ENCODE measurements at places on chromosomes 11 and 22. TPM values are rescaled to one million over a fixed set of nuclear protein-coding genes. Genes with fewer than 3 reads are reported as not detected.

APOBEC3F gene
- 12.4 TPM for total RNA-seq

GP1BB gene
- total RNA-seq: not detected

CBL gene
- 25.7 TPM for total RNA-seq

OR52E8 gene
- not detected for total RNA-seq

VPREB1 gene
- total RNA-seq: not detected

PIH1D2 gene
- total RNA-seq: 0.35 TPM

DNA sequence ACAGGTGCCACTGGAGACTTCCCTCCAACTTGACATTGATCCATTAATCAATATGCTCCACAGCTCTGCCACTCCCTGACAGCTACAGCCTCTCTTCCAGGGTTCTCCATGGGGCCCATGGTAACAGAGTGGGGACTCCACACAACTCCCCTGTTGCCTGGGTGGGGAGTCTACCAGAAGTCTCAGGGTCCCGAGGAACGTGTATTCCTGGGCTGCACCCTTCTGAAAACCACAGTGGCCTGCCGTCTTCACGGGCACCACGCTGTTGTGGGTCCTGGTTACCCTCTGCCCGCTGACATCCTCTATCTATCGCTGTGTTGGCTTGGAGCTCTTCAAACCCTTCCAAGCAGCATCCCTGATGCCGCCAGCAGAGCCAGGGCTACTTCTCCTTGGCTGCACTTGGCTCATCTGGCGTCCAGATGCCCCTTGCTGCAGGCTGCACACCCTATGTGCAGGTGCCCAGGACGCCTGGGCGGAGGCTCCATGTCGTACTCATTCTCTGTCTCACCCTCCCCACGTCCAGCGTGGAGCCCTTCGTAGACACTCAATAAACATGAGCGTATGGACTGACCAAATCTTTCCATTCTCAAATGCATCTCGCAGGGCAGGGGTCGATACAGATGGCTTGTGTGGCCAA is 1341.8 kb downstream of the TBC1D22A start:
- H3K4me3 ChIP-seq: no peak overlapping the region
- peaks cover 6% of the 10 kb centered on the region for H3K4me1 ChIP-seq
- H3K36me3 ChIP-seq: no peaks in the 10 kb centered on the region

- no peak for DNase-seq
- no peaks in the 10 kb centered on the region for H3K27me3 ChIP-seq
Measured at GRCh38 chr22:35403356-35403755, 3.4 kb downstream of the MCM5 start.

DNA sequence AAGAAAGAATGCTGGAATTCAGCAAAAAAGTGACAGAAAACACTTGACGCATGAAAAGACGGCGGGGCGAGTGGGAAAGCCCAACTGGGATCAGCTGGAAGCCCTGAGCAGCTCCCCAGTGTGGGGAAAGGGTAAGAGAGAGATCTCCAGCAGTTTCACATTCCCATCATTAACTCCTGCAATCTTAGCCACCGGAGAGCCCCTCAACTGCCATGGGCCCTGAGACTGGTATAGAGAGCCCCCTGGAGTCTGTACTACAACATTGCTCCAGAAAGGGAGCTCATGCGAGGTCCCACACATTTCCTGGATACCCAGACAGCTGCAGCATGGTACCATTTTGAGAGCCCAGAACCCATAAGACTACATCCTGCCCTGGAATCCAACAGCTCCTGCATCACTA is 31.1 kb downstream of the MRGPRX4 start:
- no peaks in the 10 kb centered on the region for H3K36me3 ChIP-seq
- H3K27me3 ChIP-seq: peaks cover 38% of the 10 kb centered on the region
- no peaks in the 10 kb centered on the region for H3K4me1 ChIP-seq
- no peak for DNase-seq
- H3K27ac ChIP-seq: no peak overlapping the region

DNA sequence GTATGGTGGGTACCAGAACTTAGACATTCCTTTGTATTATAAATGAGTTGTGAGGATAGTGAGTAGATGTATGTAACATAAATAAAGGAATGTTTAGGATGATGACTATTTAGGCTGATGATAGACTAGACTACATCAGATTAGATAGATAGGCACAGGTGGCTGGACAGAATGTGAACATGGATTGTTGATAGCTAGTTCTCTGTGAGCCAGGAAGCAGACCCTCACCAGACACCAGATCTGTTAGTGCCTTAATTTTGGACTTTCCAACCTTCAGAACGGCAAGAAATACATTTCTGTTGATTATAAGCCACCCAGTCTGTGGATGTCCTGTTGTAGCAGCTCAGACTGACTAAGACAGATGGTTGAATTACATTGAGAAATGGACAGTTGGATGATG is 99.4 kb downstream of the SWAP70 start:
- DNase-seq: no peak
- H3K36me3 ChIP-seq: peaks cover 8% of the 10 kb centered on the region
- no peaks in the 10 kb centered on the region for H3K27me3 ChIP-seq
- peaks cover 28% of the 10 kb centered on the region for H3K4me1 ChIP-seq
- no peak overlapping the region for H3K4me3 ChIP-seq
- no peak overlapping the region for H3K27ac ChIP-seq

DNA sequence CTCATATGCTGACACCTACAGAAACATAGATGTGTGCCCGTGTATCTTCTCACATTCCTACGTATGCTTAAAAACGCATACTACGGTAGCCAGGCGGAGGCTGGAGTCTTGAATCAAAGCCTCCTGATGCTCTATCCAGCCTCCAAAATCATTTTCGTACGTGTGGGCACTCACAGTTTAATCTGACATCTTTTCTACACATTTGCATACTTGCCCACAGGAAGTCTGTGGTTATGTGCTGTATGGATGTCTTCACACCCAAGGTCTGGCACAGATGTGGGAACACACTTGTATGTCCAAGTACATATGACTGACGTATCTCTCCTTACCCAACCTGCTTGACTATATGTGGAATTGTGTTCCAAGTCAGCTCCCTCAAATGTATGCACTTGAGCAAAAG is 561.8 kb upstream of the CADM1 start:
- no peak overlapping the region for H3K4me3 ChIP-seq
- no peak for DNase-seq
- H3K27me3 ChIP-seq: peaks cover 6% of the 10 kb centered on the region
- no peaks in the 10 kb centered on the region for H3K36me3 ChIP-seq
- H3K4me1 ChIP-seq: no peaks in the 10 kb centered on the region

DNA sequence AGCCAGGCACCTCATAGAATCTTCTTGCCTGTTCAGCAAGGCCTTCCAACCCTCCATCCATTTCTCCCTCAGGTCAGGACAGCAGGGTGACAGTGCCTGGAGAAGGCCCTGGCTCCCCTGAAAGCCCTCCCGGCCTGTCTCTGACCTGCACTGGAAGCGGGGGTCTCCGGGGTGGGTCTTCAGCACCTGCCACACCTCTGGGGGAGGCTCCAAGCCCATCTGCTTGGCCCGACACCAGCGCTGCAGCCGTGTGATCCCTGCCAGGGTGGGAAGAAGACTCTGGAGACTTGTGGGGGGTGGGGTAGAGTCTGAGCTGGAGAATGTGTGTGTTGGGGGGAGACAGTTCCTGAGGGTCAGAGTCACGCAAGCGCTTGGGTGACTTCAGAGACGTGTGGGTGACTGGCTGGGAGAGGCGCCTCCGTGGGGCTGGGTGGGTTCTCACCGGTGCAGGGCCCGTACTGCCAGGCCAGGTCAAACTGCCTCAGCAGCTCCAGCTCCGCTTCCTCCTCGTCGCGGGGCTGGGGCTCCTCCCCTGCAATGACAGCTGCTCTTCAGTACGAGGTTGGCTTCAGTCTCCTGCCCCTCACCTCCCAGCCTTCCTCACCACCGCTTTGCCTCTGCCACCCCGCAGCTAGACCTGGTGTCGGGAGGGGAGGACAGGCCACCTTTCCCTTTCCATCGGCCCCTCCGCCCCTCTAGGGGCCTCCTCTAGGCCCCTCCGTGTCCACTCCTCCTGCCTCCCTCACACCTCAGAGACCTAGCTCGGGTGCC is 615 bp downstream of the POLD4 start:
- H3K36me3 ChIP-seq: no peaks in the 10 kb centered on the region
- peak overlapping the region; percentile 97 for H3K27ac ChIP-seq
- peak overlapping the region; percentile 92 for H3K4me3 ChIP-seq
- H3K4me1 ChIP-seq: peaks cover 61% of the 10 kb centered on the region

DNA sequence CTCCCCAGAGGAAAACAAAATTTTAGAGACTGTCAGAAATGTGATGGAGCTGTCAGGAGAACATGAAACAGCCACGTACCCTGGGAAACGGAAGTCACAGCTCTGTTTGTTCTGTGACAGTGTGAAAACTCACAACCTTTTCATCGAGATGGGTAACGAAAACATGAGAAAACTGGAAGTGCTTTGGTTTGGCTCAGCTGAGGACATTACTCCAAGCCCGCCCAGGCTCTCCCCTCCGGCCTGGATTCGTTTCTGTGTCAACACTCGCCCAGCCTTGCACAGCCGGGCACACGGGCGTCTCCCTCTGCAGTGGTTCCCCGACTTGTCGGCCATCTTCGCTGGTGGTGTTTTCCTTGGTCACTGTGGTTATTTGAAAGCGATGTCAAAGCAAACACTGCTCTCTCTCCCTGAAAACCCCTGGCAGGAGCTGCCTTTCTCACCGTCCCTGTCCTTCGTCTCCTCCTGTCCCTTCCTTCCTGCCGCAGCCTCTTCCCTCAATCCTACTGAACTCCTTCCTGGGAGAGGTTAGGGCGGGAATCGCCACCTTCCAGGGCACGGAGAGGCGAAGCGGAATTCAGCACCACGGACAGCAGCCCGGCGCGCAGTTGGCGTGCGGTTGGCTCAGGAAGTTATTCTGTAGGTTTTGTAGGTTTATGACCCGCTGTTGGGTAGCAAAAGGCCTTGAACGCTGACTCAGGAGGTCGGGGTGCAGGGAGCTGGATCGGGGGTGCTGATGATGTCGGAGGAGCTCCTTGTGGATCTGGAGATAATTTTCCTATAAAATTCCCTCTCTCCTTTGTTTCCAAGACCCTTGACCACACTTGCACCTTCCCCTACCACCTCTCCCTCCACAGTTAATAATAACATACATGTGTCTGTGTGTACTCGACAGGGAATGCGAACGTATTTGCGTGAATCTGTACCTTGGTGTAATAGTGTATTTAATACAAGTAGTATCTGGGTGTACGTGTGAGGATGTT is 13.1 kb upstream of the RPS19BP1 start:
- H3K4me1 ChIP-seq: peaks cover 10% of the 10 kb centered on the region
- DNase-seq: peak; percentile 80
- H3K36me3 ChIP-seq: no peaks in the 10 kb centered on the region
- H3K4me3 ChIP-seq: no peak overlapping the region
